ENCODE measurements at places on chromosomes 3 and 15. TPM values are rescaled to one million over a fixed set of nuclear protein-coding genes. Genes with fewer than 3 reads are reported as not detected.

DNA sequence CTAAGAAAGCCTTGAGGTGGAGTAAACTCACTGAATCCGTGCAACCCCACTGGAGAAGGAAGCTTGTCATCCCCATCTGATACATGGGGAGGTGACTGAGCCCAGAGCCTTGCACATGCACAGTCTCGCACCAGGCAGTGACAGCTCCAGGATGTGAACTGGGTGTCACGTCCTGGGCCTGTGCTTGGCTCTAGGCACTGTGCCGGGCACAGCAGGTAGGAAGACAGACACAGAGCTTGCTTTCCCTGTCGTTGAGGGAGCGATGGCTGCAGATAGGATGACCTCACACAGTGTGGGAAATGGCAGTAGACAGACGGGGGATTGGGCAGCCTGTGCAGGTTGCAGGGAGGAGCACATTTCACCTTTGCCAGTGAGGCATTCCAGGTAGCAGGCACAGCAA lies 12.2 kb upstream of the ATP2B2 start:
- DNase-seq = no peak
- peaks cover 57% of the 10 kb centered on the region for H3K27me3 ChIP-seq
- no peaks in the 10 kb centered on the region for H3K36me3 ChIP-seq
- H3K4me1 ChIP-seq = peaks cover 14% of the 10 kb centered on the region

Gene ACKR4
- total RNA-seq = 1.1 TPM

GRCh38 chr3:151538456-151539393 lies 77.9 kb upstream of the IGSF10 start:
- no peak overlapping the region for H3K27ac ChIP-seq
- no peak overlapping the region for H3K4me3 ChIP-seq
- DNase-seq = no peak
- no peaks in the 10 kb centered on the region for H3K36me3 ChIP-seq
- peaks cover 5% of the 10 kb centered on the region for H3K4me1 ChIP-seq

Gene FOXL2NB
- 4.4 TPM for total RNA-seq

Gene MKRN2OS
- total RNA-seq = not detected

DNA sequence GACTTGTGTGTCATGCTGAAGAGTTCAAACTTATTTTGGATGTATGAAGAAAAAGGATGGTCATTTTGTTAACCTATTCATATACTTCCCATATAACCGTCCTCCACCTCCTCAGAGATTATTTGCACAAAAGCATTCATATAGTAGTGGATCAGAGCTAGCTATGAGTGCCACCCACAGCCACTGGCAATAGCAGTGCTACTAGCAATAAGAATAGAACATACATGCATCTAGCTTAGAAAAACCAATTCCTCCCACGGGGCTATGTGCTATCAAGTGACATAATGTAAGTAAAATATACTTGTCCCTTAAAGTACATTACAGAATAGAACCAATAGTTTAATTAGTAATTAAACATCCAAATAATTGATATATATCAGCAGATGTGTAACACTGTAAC lies 10.3 kb upstream of the ZBED2 start:
- H3K4me1 ChIP-seq = peaks cover 62% of the 10 kb centered on the region
- DNase-seq = no peak
- H3K27me3 ChIP-seq = no peaks in the 10 kb centered on the region
- H3K4me3 ChIP-seq = no peak overlapping the region

GRCh38 chr3:117557464-117558090 lies 848.0 kb downstream of the TUSC7 start:
- H3K36me3 ChIP-seq = no peaks in the 10 kb centered on the region
- DNase-seq = no peak
- no peaks in the 10 kb centered on the region for H3K27me3 ChIP-seq
- no peaks in the 10 kb centered on the region for H3K4me1 ChIP-seq
- no peak overlapping the region for H3K4me3 ChIP-seq
- H3K27ac ChIP-seq = no peak overlapping the region

DNA sequence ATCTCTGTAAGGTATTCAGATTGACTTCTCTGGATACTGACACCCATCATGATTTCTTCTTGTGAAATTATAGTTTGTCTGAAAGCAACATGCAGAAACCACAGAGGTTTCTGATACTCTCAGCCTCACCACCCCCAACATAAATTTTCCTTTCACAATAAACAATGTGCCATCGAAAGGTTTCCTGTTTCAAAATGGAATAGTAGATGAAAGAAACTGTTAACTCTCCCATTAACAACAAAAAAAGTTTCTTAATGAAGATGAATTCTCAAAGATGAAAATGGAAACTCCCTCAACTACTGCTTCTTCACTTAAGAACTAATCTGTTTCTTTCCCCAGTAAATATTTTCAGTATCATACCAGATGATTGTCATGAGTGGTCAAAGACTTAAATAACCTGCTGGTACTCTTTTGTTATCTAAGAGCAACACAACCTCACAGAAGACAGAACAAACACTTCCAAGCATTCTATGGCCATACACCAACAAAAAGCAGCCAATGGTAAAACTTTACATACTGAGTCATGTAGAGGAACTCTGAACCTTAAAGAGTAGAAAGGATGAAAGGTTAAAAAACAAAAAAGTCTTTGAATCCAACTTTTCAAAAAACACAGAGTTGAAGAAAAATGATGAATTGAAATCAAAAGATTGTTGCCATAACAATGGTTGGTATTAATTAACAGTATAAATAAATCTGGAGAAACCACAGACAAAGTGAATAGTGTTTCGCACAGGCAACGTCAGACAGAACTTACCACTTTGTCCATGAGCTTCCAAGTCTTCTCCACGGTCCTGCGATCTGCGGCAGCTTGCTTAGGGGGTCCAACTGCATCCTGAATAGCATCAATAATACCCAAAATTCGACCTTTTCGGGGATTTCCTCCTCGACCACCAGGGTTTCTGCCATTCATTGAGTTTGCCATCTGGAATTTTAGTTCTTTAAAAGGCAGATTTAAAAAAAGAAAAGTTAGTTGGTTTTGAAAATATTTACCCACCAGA lies 1.9 kb downstream of the CBLB start:
- H3K36me3 ChIP-seq = peaks cover 14% of the 10 kb centered on the region
- no peaks in the 10 kb centered on the region for H3K27me3 ChIP-seq
- DNase-seq = no peak
- H3K4me1 ChIP-seq = peaks cover 47% of the 10 kb centered on the region
- H3K4me3 ChIP-seq = peak overlapping the region; percentile 95
- peak overlapping the region; percentile 98 for H3K27ac ChIP-seq

DNA sequence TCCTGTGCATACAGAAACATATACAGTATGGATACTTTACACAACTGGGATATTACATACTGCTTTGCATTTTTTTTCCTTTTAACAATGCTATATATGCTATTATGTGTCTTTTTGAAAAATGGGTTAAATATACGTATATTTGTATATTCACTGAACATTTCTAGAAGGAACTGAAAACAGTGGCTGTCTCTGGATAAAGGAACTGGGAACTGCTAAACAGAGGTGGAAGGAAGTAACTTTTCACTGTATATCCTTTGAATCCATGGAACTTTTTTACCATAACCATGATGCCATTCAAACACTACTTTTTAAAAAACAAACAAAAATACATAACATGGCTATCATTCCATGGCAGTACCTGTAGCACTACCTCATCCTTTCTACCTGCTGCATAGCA lies 1.8 kb downstream of the MTFMT start:
- H3K4me1 ChIP-seq = peaks cover 18% of the 10 kb centered on the region
- peak overlapping the region; percentile 13 for H3K27ac ChIP-seq
- DNase-seq = no peak
- H3K27me3 ChIP-seq = peaks cover 1% of the 10 kb centered on the region
- H3K4me3 ChIP-seq = peak overlapping the region; percentile 93

DNA sequence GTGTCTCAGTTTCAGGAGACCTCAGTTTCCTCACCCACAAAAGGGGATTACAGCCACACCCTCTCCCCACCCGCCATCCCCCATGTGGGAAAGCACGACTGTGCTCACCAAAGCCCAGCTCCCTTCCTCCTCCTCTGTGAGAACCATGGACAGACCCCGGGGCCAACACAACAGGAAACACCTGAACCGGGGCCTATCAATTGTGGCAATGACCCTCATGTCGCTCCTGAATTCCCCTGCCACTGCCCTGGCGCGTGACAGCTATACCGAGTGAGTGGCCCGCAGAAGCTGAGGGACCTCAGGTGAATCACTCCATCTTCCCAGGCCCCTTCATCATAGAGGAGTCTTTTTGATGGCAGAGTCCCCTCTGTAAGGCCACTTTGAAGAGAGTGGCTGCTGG lies 28.6 kb downstream of the PLEKHO2 start:
- peaks cover 48% of the 10 kb centered on the region for H3K4me1 ChIP-seq
- no peak overlapping the region for H3K27ac ChIP-seq
- no peak for DNase-seq

DNA sequence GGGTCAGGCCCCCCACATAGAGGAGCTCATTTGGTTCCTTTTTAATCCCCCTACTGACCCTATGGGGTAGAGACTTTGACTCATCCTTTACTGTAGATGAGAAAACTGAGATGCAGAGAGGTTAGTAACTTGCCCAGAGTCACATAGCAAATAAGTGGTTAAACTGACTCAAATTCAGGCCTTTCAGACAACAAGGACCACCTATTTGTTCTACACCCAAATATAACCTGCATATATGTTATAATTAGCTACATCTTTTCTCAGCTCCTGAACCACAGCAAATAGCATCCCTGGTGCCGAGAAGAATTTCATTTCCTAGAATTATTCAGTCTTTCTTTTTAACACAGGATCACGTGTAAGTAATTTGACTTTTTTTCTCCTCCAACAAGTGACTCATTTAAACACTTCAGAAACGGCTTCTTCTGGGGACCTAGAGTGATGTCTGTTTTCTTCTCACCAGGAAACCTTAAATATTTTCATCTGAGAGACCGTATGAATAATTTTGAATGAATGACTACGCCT lies 57.4 kb downstream of the MGLL start:
- peaks cover 69% of the 10 kb centered on the region for H3K4me1 ChIP-seq
- peak overlapping the region; percentile 95 for H3K27ac ChIP-seq
- H3K27me3 ChIP-seq = peaks cover under 1% of the 10 kb centered on the region
- peaks cover 28% of the 10 kb centered on the region for H3K36me3 ChIP-seq

Gene EPM2AIP1
- total RNA-seq = 11.8 TPM

Gene CD96
- not detected for total RNA-seq
